ENCODE measurements at places on chromosomes 3 and 15.
A peak's percentile ranks its signal among the peaks of the same experiment; 100 is the strongest.

DNA sequence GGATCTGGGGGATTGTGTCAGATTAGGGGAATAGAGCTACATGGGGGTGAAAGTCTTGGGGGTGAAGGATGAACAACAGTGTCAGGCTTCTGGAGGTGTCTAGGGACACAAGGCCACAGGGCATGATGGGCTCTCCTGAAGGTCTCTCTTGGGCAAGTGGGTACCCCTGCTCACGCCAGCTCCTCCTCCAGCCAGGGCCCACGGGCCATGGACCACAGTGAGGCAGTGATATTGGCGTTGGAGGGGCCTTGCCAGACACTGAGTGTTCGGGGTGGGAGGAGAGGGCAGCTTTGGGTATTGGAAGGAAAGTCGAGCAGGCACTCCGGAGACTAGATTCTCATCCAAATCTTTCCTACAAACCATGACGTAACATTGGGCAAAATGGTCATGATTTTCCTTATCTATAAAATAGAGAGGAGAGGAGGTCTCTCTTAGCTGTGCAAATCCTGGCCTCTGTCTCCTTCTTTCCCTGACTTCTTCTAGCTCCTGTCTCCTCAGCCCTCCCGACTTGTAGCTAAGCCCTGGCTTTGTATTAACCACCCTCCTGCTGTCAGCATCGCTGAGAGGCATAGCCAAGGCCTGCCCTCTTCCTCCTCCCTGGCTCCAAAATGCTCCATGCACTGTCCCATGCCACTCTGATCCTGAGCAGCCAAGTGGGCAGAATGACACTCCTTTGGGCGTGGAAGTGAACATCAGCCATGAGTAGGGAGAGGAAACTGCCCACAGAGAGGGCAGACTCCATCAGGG is 24.0 kb upstream of the SRP14 start:
- no peak for DNase-seq

DNA sequence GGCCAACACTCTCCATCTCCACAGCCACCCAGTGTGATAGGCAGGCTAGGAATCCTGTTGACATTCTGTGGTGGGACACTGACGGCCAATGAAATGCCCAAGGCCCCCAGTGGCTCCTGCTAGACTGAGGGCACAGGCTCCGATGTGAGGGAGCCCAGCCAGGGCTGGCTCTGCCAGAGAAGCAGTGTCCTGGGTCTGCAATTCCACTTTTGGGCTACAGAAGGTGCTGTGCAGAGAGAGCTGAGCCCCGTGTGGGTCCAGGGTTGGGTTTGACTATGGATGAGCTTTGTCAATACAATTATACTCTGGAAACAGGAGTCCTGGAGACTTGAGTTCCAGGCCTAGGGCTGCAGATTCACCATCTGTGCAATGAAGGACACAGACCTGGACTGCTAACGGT is 55.7 kb upstream of the TMEM115 start:
- DNase-seq, result no peak

GRCh38 chr3:44647771-44648170 is 761 bp upstream of the ZNF35 start:
- DNase-seq, result no peak

- peak; percentile 82 for DNase-seq
Measured at GRCh38 chr3:149393345-149394160, 16.1 kb upstream of the TM4SF1 start.

- peak; percentile 6 for DNase-seq
Measured at GRCh38 chr3:97822359-97822775, 556 bp downstream of the CRYBG3 start.

- no peak for DNase-seq
Measured at GRCh38 chr3:171558188-171558696, 98.0 kb upstream of the TNIK start.

DNA sequence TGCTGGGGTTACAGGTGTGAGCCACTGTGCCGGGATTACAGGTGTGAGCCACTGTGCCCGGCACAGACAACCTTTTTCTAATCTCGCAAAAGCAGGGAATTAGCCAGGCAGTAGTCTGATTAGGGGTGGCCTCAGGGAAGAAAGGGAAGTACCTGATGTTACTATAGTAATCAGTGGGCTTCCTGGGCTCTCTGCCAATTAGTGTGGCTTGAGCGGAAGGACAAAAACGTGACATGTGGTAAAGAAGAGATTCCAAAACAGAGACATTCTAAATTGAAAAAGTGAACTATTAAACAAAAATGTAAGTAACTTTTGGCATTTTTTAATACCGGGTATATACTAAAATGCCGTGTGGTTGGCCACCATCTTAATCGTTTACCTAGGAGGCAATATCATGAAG is 48.1 kb downstream of the CFAP20DC start:
- peak; percentile 91 for DNase-seq

DNA sequence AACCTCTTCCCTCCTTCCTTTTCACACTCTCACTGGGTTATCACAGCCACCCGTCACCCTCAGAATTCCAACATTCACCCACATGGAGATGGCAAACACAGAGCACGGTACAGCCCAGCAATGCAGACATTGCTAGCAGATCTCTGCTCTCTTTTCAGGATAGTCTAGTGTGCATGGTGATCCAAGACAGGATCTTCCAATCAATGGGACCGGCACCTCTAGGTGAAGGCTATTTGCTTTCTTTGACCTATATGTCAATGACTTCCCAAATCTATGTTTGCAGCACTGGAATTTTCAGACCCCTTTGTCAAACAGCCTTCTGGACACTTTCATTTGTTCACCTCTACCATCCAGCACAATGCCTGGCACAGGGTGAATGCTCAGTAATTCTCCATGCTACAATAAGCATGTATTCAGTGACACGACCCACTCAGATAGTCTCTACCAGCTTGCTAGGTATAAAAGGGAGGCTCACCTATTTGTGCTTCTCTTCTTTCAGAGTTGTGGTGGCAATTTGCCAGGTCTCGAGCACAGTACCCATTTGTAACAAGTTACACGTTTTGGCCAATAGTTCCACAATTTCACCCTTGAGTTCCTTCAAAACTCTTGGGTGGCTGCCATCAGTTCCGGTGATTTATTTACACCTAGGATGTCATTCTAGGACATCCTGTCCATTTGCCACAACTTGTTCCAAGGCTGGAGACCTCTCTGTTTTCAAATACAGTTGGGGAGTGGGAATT is 279.1 kb upstream of the ICE2 start:
- DNase-seq, result no peak

DNA sequence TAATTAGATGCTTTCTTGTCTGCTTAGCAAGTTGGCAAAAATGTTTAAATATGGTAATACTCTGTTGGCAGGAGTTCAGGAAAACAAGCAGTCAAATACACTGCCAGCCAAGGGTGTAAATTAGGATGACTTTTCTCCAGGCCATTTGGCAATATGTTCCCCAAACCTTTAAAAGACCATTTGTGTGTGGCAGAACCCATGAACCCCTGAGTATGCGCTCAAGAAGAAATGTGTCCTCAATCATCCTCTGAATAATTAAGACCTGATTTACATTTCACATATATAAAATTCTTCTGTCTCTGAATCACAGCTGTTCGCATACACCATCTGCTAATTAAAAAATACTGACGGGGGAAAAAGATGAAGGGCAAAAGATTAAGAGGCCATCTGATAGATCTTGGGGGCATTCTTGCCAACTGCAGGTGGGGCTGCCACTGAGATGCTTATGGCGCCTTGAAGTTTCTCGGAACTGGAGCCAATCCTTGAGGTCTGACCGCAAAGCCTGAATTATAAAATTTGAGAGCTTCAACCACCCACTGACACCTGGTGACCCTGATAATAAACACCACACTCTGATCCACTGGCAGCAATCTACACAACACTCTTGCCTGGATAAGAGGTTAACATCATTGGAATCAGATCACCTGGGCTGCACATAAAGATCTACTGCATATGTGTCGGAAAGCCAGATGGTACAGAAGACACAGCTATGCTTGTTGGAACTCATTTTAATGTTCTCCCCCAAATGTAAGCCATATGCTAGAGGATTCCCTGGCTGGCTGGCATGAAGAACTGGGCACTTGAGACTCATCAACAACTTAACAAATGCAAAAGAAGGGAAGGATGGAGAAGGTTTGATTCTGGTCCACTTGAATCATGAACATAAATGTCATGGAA is 190.6 kb downstream of the OSBPL10 start:
- DNase-seq, result no peak

GRCh38 chr3:146974001-146974400 is 368.9 kb upstream of the PLSCR5 start:
- DNase-seq, result no peak

GRCh38 chr3:5262507-5262906 is 75.0 kb downstream of the EDEM1 start:
- no peak for DNase-seq

- no peak for DNase-seq
Measured at GRCh38 chr3:115549071-115549470, 74.2 kb upstream of the GAP43 start.

GRCh38 chr15:81285461-81285860 is 38.5 kb downstream of the STARD5 start:
- DNase-seq, result no peak

GRCh38 chr3:181330821-181331563 is 341.5 kb upstream of the DNAJC19 start:
- DNase-seq, result no peak

DNA sequence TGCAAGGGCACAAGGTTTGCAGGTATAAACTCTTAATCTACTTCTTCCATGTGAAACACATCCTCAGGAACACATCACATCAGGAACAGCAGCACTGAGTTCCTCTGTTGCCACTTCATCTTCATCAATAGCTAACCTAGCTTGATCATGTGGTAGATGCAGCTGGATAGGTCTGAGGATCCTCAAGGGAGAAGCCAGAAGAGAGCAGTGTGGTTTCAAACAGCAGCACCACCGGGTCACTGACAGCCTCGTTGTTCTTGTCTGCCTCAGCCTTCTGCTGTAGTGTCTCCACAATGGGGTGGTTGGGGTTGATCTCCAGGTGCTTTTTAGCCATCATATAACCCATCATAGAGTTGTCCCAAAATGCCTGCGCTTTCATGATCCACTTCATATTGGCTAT is 58.8 kb downstream of the ADAM10 start:
- DNase-seq, result no peak

- no peak for DNase-seq
Measured at GRCh38 chr15:38768970-38769369, 204.4 kb upstream of the RASGRP1 start.

- DNase-seq, result no peak
Measured at GRCh38 chr3:27720899-27721716, 1.0 kb downstream of the EOMES start.

- no peak for DNase-seq
Measured at GRCh38 chr3:195883160-195883559, 25.2 kb downstream of the TNK2 start.

DNA sequence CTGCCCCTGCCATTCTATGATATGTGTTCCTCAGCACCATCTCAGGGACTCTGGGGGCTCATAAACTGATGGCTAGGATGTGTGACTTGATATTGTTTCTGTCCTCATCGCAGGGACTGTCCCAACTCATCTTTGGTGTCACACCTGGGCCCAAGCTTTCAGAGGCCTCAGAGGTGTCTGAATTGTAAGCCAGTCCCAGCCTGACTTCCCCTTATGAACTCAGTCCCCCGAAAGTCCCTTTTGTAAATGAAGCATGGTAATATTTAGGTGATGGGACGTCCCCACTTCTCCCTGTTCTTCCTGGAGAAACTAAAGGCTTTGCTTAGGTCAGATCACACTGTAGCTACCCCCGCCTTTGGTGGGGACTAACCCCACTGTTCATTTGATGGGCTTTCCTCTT is 142.4 kb upstream of the TLE3 start:
- no peak for DNase-seq

DNA sequence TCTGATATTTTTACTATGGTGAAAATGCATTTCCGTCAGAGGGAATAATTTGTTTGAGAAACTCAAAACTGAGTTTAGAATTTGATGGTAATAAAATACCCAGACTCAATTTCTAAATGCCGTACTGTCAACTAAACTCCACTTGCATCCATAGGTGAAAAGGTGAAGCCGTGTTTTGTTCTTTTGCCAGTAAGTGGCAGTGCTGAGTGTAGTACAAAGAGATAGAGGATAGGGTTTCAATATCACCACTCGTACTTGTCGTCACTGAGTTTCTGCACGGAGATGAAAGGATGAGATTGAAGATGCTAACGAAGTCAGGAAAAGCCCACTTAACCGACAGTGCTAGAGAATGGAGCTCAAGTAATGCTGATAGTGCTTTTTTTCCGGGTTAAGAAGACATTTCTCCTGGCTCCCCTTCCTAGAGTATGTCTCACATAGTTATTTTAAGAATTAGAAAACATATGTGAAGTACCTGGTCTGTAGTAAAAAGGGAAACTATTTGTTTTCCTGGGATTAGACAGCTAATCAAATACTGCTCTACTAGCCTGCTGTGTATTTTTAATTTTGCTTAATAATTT is 345.1 kb downstream of the IL5RA start:
- peak; percentile 12 for DNase-seq

GRCh38 chr3:10365791-10366190 is 44.9 kb upstream of the SEC13 start:
- no peak for DNase-seq

- no peak for DNase-seq
Measured at GRCh38 chr3:64828276-64828675, 140.5 kb upstream of the ADAMTS9 start.

DNA sequence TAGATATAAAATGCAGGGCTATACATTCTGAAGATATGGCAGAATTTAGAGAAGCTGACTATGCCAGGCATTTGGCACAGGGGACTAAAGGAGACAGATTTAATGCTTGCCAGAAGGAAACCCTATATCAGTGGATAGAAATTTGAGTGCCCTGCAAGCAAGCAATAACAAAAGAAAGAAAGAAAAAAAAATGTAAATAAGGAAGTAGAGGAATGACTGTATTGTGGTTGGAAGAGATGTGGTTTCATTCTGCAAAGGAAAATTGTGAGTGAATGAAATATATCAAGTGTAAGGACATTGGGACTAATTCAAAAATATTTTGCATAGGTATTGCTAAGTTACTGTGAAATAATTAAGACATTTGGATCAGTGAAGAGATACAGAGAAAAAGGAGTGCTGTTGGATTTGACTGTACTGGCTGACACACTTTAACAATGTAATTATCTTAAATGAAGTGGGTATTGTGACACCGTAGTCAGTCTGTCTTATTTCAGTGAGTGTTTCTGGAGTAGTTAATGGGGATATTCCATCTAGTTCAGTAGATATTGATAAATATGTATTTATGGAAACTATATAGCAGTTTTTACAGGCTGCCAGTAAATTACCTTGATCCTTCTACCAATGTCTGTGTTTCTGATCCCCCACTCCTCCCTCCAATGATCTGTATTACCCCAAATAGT is 418.2 kb downstream of the CNTN4 start:
- DNase-seq, result no peak

GRCh38 chr3:78900426-78900825 is 867.4 kb downstream of the ROBO1 start:
- DNase-seq, result no peak

- DNase-seq, result no peak
Measured at GRCh38 chr3:140950144-140950543, 8.5 kb downstream of the SLC25A36 start.

- DNase-seq, result no peak
Measured at GRCh38 chr3:67388738-67389137, 265.7 kb downstream of the SUCLG2 start.

DNA sequence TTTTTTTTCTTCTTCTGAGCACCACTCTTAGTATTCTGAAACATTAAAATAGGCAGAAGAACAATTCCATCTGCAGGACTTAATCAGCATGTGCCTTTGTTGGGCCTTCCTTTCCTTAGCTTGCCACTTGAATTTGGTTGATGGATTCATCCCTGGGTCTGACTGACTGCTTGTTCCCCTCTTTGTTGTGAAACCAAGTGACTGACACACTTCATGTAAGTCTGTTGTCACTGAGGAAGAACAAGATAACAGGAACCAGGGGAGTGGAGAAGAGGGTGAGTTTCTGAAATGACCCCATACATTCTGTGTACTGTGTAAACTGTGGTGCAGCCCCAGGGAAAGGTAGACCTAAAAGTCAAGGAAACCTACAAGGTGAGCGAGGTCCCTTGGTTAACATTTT is 188.7 kb upstream of the TBC1D5 start:
- peak; percentile 38 for DNase-seq
